ENCODE measurements at places on chromosomes 4 and X.

DNA sequence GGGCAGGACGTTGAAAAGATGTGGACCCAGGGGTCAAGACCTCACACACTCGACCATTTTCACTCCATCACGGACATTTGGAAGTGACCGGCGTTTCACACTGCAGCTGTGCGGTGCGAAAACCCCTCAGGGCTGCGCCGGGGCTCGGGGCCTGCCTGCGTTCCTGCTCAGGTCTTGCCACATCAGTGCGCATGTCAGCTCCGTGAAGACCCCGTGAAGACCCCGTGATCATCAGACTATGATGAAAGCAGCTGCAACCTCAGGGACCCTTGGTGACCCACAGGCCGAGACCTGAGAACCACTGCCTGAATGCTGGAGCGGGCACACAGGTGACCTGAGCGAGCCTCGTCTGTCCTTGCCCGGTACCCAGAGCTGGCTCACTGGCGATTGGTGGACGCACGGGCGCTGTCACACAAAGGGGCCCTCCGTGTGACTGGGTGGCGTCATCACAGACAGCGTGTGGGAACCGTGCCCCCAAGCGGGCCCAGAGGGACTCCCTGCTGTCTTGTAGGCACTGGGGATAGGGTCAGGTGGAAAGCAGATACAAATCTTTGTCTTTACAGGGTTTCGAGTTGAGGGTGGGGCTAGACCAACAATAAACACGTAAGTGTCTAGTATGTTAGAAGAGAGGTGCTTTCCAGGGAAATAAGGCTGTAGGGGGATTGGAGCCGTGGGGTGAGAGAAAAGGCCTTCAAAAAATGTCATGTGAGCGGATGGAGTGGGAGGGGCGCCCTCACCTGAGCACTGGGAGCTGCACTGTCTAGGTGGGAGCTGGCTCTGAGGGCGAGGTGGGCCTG is 12.7 kb downstream of the MSANTD1 start:
- DNase-seq: no peak

- DNase-seq: no peak
These were observed 394 bp downstream of the MED14 start for GRCh38 chrX:40734971-40735324.

DNA sequence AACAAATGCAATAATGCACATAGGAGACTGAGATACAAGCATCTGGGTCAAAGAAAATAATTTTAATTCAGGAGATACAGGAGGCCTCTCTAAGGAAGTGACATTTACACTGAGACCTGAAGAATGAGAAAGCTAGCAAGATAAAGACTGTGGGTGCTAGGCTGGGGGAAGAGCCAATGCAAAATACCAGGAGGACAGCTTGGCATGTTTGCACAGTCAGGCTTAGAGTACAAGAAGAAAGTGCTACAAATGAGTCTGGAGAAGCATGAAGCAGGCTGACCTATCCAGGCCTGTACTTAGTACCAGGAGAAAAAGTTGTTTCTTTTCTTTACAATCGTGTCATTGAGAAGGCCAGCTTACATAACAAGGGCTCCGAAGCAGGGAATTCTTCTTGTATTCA is 56.9 kb downstream of the GABRB1 start:
- DNase-seq: no peak

DNA sequence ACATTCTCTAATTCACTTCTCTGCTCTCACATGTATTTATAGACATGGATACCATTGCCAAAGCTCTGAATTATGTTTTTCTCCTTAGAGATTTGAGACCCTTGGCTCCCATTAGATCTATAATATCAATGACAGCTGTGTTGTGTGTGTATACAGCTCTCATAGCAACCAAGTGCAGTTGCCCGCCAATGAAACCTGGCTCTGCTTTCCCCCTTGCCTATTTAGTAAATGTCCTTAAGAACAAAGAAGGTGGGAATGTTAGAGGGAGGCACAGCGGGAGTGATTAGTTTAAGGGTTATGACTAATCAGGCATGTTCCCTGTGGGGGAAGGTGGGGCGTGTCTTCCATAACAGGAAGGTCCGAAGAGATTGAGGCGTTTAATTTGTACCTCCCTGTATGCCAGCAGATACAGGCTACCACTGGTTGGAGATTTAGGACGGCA is 100.5 kb upstream of the TBC1D9 start:
- peak; percentile 76 for DNase-seq

DNA sequence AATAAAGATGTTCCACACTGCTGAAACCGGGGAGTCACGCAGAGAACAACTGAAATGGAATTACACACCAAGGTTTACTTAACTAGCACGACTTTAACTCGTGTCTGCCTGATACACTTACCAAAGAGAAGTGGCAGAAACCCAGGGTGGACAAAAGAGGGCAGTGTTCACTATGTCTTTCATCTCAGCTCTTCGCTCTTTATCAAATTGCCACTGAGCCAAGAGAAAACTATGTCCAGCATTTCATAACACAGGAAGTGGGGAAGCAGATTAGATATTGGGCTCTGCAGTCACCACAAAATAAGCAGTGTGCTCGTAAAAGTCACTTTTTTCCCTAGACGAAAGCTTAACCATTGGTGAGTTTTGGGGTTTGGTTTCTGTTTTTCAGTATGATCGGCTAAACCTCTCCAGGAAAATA is 155.7 kb downstream of the CHIC2 start:
- DNase-seq: peak; percentile 95

GRCh38 chrX:56232221-56233082 is at the start of gene KLF8:
TSS of gene KLF8 (plus strand) at chrX:56232356. CDS start at chrX:56233335, 979 bp downstream.
- no peak for DNase-seq

GRCh38 chrX:11267425-11267824 is 25.8 kb upstream of the AMELX start:
- peak; percentile 4 for DNase-seq

DNA sequence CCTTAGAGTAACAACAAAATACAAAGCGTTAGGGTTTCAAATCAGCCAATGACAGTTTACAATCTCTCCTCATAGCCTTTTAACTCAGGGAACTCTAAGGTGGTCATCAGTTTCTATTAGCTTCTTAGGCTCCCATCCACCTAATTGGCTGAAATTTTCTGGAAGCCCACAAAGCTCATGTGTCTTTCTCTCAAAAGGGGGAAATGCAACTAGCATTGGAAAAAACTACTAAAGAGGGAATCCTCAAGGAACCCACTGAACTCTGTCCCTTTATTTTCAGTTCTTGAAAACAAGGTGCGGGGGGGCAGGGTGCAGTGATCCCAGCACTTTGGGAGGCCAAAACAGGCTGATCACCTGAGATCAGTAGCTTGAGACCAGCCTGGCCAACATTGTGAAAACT is 56.4 kb downstream of the PDGFC start:
- DNase-seq: no peak

- no peak for DNase-seq
These were observed 110.2 kb upstream of the ADRA2C start for GRCh38 chr4:3655963-3656362.

- no peak for DNase-seq
These were observed 265.0 kb upstream of the SLITRK2 start for GRCh38 chrX:145552643-145553042.

DNA sequence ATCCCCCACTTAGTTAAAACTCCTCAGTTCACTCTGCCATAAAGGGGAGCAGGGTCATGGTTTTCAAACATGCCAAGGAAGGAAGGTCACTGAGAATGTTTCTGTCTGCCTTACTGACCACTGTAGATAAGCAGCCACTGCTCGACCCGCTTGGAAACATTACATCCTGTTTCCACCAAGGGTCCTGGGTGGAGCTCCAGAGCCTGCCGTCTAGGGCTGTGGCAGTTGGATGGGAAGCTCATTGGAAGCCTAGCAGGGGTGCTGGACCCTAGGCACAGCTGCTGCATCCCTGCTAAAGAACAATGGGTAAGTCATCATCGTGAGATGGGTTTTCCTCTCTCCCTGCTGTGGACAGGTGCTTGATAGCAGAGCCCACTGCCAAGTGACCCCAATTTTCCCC is 76.0 kb upstream of the SRD5A3 start:
- no peak for DNase-seq
